Ureter (tissue), 1 donor: ENCODE measurements at places on chromosomes 3 and 15. TPM values are rescaled to one million over a fixed set of nuclear protein-coding genes. Genes with fewer than 3 reads are reported as not detected.

- no peak for DNase-seq
These were observed 309.8 kb downstream of the OXSM start for GRCh38 chr3:26099692-26100091.

GRCh38 chr3:99895703-99896441, 78.2 kb downstream of the CMSS1 start:
- DNase-seq: no peak

The TM4SF1 gene
- 58.1 TPM for total RNA-seq

DNA sequence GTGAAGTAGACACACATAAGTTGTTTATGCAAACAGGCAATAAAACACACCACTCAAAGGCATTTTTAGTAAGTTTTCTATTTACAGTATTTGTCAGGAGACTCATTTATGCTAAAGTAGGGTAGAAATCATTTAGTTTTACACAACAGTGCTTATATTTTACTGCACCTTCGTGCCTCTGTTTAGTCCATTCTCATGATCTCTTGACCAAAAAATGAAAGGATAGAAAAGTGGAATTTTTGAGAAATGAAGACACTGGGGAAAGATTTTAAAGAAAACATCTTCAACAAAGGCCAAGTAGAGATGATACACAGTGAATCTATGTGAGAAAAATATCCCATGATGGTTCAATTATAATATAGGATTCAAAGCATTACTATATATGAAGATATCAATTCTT, 114.9 kb downstream of the SAMMSON start:
- no peak for DNase-seq

GRCh38 chr15:75104804-75105557, 81.6 kb downstream of the PPCDC start:
- DNase-seq: no peak

DNA sequence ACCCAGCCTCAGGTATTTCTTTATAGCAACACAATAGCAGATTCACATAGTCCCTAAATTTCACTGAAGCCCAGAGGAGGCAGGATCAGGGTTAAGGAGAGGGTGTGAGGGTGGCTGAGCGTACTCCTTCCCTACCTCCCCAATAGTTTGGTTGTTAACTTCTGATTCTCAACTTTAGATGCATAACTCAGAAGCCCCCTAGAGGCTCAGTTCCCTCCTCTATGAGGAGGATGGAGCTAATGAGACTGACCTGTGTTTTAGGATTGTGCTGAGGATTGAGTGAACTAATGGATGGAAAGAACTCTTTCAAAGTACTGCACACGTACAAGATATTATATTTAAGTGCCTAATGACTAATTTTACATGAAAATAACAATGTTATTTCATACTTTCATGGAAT, 249.3 kb upstream of the SOX14 start:
- DNase-seq: no peak

DNA sequence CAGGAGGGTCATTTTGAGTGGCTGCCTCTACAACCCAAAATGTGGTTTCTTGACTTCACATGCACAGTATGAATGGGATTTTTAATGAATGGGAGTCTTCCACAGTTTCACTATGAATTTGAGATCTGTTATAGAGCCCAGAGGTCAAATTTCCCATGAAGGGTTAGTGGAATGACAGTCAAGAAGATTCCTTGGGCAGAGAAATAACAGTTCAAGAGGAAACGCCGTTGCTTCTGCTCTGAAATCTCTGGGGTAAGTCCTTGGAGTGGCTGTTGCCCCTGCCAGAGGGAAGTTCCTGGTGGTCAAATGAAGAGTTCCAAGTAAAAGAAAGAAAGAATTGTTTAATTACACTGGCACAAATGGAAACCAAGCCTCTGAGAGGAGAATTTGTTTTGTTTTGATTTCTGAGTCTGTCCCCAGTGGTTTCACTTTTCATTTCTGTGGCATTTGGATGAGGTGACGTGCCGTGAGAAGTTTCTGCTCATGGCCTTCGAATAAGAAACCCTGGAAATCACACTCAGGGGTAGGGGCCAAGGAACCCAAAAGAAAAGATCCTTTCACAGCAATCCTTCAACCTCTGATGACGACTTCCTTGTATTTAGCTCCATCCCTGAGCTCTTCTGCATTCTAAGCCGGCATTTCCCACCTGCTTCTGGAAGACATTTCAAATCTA, 77.5 kb upstream of the IL12A start:
- no peak for DNase-seq

DNA sequence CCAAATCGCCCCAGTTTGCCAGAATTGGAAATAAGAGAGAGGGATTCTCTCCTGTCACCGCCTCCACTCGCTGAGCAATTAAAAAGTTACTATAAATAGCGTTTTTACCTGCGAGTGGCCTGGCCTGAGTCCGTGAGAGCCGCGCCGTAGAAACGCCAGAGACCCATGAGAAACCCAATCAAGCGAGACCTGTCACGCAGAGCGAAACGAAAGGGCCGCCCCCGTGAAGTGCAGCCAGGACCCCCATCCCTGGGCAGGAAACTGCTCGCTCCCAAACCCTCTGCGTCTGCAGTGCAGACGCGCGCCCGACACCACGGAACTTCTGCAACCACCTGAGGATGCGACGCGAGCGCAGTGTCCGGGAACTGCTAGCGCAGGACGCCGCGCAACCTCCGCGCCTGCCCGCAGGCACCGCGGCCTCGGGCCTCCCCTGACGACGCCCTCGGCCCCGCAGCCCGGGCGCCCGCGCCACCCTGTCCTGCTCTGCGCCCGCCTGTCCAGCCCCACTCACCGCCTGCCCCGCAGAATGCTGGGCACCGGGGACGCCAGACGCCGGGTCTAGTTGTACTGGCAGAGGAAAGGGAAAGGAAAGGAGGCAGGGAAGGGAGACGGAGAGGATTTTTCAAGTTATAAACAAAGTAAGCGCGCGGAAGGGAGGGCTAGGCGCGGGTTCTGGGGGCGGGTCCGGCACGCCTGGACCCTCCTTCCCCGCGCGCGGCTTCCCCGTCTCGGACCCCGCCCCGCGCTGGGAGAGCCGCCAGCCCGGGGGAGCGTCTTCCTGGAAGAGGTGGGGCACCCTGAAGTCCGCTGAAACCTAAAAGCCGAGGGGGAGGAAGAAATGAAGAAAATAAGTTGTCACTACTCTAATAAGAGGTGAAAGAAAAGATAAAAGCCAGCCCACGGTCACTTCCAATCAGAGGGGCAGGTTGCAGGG, at the start of gene PLSCR4:
Gene PLSCR4, minus strand, starts transcription at position 657 of the 934 bp plus-strand sequence. CDS start 29,034 bp downstream, outside the sequence.
- peak; percentile 82 for DNase-seq

The BFSP2 gene
- not detected for total RNA-seq

- DNase-seq: no peak
These were observed 24.8 kb downstream of the ZBTB38 start for GRCh38 chr3:141392897-141393734.

The DENND4A gene
- total RNA-seq: 41.7 TPM

GRCh38 chr3:197508051-197508451, 47.7 kb downstream of the BDH1 start:
- DNase-seq: no peak

The THAP10 gene
- total RNA-seq: 3.8 TPM

- no peak for DNase-seq
These were observed 751.5 kb downstream of the SQOR start for GRCh38 chr15:46386356-46386755.

GRCh38 chr15:88621789-88622604, 857 bp downstream of the AEN start:
- no peak for DNase-seq

- DNase-seq: no peak
These were observed 26.9 kb downstream of the PHC3 start for GRCh38 chr3:170154569-170155143.

The CATSPER2 gene
- total RNA-seq: 17.2 TPM

- DNase-seq: no peak
These were observed 22.0 kb upstream of the PIGZ start for GRCh38 chr3:196990601-196991007.

GRCh38 chr15:72873379-72874233, 90.0 kb upstream of the ADPGK start:
- no peak for DNase-seq

DNA sequence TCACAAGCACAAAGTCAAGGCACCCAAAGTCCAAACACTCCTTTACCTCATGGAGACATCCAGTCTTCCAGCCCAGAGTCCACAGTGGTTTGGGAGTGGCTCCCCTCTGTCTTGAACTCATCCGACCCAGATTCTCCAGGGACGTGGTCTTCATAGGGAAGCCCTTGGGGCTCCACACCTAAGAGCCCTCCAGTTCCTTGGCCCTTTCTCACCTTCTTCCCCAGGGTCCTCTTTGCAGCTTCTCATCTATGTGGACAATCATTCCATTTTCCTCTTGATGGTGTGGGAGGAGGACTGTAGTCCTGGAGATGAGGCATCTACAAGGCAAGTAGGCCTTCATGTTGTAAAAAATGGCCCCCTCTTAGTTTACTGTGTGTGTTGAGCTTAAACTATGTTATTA, 87.3 kb upstream of the RNF7 start:
- no peak for DNase-seq

- no peak for DNase-seq
These were observed 58.4 kb upstream of the HRH1 start for GRCh38 chr3:11095932-11096265.

GRCh38 chr3:24480497-24480896, 14.2 kb downstream of the THRB start:
- DNase-seq: no peak

DNA sequence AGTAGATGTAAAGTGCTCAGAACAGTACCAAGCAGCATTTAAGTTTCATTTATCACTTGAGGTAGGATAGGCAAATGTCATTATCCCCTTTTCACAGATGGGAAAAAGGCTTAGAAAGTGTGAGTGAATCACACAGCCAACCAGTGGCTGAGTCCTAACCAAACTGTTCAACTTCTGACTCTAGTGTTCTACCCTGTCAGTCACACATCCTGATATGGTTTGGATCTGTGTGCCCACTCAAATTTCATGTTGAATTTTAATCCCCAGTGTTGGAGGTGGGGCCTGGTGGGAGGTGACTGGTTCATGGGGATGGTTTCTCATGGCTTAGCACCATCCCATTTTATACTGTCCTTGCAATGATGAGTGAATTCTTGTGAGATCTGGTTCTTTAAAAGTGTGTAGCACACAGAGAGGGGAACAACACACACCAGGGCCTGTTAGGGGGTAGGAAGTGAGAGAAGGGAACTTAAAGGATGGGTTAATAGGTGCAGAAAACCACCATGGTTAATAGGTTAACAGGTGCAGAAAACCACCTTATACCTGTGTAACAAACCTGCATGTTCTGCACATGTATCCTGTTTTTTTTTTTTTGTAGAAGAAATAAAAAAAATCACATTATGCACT, 304.7 kb downstream of the SUCLG2 start:
- DNase-seq: no peak

The CPB1 gene
- total RNA-seq: not detected

GRCh38 chr15:60379525-60380274, 18.1 kb downstream of the ANXA2 start:
- no peak for DNase-seq

GRCh38 chr3:122100591-122101463, 45.7 kb downstream of the CD86 start:
- no peak for DNase-seq

DNA sequence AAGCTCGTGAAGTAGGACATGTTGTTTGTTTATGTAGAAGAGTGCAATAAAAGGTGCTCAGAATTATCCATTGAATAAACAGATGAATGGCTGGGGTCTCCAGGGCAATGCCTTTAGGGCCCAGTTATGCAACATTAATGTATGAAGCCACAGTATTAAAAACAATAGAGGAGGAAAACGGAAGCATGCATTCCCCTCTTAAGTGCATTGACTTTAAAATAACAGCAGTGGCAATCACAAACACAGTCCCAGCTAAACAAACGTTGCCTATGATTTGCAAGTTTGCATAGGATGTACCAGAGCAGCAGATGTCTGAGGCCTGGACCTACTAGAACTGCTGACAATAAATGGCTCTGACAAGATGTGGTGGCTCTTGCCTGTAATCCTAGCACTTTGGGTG, 60.6 kb upstream of the GCNT3 start:
- DNase-seq: no peak

DNA sequence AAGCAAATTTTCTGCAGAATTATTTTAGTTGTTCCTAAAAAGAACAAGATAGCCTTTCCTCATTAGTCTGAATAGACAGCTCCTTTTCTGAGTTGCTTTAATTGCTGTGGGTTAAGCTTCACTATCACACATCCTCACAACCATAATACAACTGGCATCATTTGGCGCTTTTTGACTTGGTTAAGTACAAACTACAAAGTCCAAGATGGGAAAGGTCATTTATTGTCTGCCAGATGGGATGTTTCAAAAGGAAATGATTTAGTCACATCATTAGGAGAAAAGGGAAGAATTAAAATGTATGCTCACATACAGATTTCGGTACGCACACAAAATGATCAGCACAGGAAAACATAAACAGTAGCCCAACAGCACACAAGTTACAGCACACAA, 329.1 kb downstream of the RORA start:
- no peak for DNase-seq

The INTS14 gene
- total RNA-seq: 57.2 TPM

GRCh38 chr15:96158938-96159337, 171.6 kb upstream of the NR2F2 start:
- no peak for DNase-seq

The ZDHHC23 gene
- 10.4 TPM for total RNA-seq

DNA sequence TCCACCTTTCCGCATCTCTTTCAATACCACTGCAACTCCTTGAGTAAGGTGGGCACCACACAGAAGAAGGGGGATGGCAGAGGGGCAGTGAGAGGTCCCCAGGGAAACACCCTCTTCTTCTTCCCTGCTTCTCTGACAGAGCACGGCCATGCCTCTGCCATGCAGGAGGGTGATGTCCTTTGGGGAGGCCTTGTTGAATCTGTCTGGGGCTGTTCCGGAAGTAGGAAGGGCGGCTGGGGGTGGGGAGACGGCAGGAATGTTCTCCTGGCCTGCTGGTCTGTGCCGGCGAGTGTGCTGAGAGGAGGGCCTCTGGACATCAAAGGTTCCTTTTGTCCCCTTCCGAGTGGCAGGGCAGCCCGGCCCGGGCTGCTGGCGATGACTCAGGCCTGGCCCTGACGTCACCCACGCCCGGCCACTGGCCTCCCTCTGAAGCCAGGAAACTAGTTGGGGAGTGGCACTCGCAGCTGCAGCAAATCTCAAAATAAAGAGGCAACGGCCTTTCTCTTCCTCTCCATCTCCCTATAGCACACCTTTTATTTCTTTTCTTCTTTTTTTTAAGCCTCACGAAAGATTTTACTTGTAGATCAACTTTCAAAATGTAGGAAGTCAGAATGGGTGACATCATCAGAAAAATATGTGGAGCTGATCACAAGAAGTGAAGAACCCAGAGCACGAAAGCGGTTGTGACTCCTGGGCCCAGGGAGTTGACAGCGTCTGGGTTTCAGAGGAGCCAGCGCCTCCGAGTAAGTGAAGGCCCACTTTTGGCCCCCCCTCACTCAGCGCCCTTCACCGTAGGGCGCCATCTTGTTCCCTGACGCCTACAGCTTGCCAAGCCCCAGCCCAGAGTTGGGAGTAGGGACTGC, at the start of gene ZBTB38:
Gene ZBTB38, plus strand, starts transcription at position 443 of the 863 bp plus-strand sequence. CDS start 73,885 bp downstream, outside the sequence.
- DNase-seq: peak; percentile 93

GRCh38 chr3:114756506-114757279, 390.4 kb downstream of the ZBTB20 start:
- DNase-seq: no peak

DNA sequence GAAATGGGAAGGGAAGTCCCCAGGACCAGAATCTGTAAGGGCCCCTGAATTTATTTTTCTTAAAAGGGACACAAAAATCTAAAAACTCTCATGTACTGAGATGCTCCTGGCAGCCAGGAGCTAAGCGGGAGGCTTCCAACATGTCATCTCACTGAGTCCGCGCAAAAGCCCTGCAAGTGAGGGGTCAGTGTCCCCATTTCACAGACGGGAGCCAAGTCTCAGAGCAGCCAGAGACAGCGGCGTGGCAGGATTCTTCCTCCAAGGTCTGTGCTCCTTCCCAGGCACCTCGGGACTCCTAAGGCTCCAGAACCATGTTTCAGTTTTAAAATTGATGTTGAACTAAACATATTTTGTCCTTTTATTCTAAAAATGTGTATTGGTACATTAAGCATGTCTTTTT, 114.8 kb downstream of the ADCY5 start:
- no peak for DNase-seq

The P2RY13 gene
- total RNA-seq: 1.2 TPM
